ENCODE measurements at places on chromosomes 11 and 22.

DNA sequence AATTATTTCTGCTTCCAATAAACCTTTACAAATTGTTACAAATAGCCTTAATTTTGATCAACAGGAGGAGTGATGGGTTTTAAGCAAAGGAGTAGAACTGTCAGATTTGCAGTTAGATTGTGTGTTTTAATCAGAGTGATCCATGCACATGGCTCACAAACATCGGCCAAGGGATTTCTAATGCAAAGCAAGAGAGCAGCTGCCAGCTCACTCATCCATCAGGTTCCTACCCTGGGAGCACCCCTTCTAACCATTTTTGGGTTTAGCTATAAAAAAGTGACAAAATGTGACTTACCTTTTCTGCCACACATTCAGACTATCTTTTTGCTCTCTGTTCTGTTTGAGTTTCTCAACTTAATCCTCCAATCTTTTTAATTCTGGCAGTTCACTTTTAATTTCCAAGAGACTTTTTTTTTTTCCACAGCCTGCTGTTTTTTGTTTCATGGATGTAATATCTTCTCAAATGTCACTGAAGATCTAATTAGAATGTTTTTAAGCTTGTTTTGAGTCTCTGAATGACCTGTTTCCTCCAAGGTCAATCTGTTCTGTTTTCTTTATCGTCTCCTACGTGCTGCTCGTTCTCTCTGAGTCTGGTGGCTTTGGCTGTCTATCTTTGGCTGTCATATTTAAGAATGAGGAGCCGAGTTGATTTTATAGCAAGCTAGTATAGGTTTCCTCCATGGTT, 6.0 kb downstream of the IZUMO1R start:
- no peak for DNase-seq

- no peak for DNase-seq
Observed at GRCh38 chr11:1557904-1558774, 13.9 kb downstream of the DUSP8 start.

DNA sequence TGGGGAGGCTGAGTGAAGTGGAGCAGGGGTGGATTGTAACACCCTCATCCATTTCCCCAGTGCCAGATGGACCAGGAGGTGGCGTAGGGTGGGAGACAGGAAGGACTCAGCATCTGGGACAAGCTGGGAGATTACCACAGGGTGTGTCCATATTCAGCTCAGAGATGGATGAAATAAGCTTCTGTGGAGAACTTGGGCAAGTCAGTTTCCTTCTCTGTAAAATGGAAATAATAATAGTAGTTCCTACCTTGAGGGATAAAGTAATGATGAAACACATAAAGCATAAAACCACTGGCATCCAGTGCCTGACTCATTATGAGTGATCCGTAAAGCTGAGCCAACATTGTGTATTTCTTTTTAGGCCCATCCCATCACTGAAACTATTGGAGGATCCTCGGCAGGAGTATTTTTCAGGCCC, 607 bp upstream of the ROBO4 start:
- no peak for DNase-seq

GRCh38 chr11:122711362-122711761, 55.8 kb downstream of the UBASH3B start:
- DNase-seq = no peak

DNA sequence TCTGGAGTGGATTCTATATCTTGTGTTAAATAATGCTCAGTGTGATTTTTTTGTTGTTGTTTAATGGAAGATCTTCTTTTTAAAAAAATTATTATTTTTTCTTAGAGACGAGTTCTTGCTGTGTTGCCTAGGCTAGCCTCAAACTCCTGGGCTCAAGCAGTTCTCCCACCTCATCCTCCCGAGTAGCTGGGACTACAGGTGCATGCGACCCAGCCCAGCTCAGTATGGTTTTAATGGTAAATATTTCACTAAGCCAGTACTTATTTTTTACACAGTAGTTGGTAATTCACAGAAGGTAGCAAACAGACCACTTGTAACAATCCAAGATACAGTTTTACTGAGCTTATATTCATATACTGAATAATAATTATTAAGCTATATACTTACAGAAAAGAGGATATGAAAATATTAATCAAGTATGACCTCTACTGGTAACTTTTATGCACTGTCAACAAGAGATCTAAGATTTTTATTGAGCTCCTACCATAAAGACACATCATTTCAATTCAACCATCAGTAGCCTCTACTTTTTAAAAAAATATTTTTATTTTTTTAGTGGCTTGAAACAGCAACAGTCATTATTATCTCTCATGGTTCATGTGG, 6.1 kb upstream of the CD59 start:
- no peak for DNase-seq

DNA sequence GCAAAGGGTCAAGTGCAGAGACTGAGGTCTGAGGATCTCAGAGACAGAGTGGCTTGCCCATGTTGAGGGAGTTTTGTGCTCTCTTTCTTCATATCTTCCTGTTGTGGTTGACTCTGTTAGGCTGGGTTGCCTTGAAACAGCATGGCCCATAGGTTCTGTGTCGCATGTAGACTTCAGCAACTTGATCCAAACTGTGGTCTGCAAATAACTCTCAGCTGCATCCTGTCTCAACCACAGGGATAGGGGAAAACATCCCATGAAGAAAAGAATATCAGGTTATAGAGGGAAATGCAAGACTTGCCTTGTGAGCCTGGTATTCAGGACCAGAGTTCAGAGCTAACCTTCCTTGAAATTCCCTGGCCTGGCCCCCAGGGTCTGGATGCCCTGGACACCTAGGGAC, 69.4 kb downstream of the FLI1 start:
- DNase-seq = no peak

DNA sequence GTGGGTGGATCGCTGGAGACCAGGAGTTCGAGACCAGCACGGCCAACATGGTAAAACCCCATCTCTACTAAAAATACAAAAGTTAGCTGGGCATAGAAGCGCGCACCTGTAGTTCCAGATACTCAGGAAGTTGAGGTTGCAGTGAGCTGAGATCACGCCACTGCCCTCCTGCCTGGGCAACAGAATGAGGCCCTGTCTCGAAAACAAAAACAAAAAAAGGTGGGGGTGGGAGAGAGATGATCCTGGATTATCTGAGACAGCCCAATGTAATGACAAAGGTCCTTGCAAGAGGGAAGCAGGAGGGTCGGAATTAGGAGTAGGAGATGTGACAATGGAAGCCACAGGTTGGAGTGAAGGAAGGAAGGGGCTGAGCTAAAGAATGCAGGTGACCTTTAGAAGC, 87.6 kb upstream of the APOA1 start:
- DNase-seq = no peak

DNA sequence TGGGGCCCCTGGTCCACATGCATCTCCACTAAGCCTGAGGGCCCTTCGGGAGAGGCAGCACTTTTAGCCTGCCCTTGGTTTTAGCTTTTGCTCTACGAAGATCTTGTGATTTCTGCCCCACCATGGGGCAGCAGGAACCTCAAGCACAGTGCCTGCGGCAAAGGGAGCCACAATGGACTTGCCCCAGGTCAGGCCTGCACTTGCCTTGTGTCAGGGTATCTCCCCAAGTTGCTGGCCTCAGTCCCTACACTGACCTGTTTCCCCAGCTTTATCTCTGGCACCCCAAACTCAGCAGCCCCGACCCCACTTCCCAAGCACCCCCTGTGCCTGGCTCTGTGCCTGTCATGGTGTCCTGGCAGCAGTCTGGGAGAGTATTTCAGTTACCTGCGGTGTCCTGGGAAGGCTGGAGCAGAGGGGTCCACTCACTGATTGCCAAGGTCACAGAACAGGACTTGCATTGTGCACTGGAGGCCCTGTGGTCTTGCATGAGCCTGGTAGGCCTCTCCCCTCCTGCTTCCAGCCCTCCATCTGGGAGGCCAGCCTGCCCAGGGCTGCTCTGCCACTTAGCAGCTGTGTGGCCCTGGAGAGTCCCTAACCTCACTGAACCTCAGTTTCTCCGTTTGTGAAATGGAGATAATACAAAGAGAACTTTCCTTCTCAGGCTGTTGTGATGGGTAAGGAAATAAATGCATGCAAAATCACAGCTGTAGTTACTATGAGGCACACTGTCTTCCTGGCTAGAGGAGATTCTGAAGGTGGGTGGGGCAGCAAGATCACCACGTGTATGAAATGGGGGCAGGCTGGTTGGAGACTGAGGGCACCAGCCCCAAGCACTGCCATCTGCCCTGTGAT, 3.6 kb upstream of the AIFM3 start:
- no peak for DNase-seq

GRCh38 chr22:46175631-46176030, 25.3 kb downstream of the PPARA start:
- no peak for DNase-seq

DNA sequence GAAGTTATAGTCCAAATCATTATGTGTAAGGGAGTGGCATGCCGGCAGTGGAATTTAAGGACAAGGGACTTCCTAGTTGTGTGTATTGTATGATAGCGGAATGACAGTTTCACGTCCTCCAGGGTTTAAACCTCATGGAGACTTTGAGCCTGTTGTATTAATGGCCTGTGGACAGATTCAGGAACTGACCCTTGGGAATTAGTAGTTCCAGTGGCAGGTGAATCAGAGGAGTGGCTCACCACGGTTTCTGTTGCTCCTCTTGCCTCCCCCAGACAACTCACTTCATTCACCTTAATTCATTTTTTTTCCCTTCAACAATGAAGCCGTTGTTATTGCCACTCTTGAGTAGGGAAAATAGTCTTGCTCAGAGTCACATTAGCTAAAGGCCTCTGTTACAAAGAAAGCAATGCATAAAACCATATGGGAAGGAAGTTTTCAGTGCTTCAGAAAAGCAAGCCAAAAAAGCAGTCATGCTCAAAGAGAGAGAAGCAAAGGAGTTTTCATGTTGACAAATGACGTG, 22.6 kb downstream of the AMOTL1 start:
- no peak for DNase-seq

GRCh38 chr22:45268167-45268957, 16.4 kb upstream of the UPK3A start:
- peak; percentile 17 for DNase-seq

DNA sequence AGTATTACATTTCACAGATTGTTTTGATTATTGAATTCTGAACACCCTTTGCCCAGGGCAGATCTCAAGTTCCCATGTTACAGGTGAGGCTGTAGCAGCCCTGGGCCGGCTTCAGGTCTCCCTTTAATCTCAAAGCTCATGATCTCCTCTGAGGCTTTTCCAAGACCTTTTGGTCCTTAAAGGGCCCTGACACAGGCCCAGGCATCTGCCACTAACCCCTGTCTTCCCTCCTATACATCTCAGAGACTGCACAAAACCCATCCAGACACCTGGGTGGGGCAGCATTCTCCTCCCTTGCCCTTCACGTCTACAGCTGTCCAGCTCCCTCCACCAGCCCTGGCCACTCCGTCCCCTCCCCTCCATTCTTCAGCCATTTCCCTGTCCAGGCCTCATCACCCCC, 37.8 kb downstream of the PDE2A start:
- no peak for DNase-seq

GRCh38 chr11:46305295-46305694, 27.8 kb downstream of the CREB3L1 start:
- no peak for DNase-seq

GRCh38 chr11:3155691-3156258, 9.3 kb downstream of the OSBPL5 start:
- no peak for DNase-seq

GRCh38 chr22:21697021-21697771, 31.4 kb downstream of the PPIL2 start:
- no peak for DNase-seq

DNA sequence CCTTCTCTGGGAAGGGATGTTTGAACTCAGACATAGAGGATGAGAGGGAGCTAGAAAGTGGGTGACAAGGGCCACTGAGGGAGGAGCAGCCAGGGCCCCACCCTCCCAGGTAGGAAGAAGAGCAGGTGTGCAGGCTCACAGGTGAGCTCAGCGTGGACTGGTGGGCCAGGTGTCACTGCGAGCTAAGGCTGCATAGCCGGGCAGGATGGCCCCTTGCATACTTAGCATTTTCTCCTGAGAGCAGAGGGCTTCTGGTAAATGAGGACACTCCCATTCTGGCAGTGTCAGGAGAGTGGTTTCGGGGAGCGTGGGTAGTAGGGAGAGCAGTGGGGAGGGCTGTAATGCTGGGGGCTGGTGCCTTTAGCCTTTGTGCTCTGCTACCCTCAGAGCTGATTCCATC, 843.4 kb downstream of the TBC1D22A start:
- DNase-seq = no peak

DNA sequence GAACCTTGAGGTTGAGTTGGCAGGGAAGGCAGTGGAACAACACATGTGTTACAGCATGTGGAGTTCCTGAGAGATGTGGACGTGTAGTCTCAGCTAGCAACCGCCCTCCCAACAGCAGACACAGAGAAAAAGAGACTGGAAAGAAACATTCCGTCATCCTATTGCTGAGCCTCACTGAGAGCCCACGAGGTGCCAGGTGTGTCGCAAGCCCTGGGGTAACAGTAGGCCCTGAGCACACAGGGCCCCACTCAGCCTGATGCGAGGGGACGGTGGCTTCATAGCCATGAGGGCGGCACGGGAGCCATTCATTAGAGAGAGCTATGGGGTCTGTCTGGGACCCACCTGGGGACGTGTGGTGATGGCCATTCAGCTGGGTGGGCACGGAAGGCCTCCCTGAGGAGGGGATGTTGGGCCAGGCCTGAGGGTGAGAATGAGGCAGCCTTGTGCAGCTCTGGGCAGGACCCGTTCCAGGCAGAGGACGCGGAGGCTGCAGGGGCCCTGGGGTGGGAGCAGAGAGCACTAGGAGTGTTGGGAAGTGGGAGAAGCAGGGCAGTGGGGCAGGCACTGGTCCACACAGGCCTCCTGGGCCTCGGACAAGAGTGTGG, 26.2 kb downstream of the MPPED1 start:
- DNase-seq = no peak

- DNase-seq = no peak
Observed at GRCh38 chr11:107707215-107707671, 4.6 kb downstream of the SLN start.

DNA sequence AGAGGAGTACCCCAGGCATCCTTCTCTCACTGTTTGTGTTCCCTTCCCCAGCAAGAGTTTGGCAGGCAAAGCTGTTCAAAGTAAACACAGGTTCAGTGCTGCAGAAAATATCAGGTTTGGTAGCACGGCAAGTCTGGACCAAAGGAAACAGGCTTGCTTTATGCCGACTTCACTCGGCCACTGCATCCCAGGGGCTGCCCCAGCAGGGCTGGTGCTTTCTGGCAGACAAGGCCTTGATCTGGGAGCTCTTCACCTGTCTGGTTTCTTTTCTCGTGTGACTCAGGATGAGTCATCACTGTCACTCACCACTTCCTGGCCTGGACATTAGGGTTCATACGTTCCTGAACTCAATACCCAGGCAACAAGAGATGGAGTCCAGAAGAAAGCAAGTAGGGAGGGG, 52.6 kb upstream of the NAV2 start:
- no peak for DNase-seq

- no peak for DNase-seq
Observed at GRCh38 chr11:15149050-15149449, 34.3 kb downstream of the INSC start.
